Inflammatory macrophage (primary cell): ENCODE measurements at places on chromosomes 2 and 18.
A peak's percentile ranks its signal among the peaks of the same experiment; 100 is the strongest.

DNA sequence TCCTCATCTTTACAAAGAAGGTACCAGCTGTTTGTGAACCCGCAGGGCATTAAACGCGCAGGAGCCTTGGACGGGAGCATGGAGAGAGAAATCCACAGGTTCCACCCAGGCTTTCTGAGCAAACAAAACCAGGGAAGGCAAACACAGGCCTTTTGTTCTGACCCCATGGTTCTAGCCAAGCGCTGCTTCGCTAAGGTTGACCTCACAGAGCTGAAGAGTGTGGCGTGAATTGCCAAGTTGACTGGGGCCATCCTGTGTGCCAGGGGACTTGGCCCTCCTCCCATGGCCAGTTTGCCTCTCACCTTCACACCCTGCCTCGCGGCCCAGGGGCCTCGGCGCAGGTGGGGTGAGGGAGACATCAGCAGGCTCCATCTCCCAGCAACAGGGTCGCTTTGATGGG lies 74.1 kb downstream of the VAPA start:
- DNase-seq, result no peak

- DNase-seq, result no peak
These were observed 786.9 kb downstream of the EPHA4 start for GRCh38 chr2:220785178-220785577.

GRCh38 chr2:240269380-240269779 lies 128.9 kb upstream of the OTOS start:
- no peak for DNase-seq

DNA sequence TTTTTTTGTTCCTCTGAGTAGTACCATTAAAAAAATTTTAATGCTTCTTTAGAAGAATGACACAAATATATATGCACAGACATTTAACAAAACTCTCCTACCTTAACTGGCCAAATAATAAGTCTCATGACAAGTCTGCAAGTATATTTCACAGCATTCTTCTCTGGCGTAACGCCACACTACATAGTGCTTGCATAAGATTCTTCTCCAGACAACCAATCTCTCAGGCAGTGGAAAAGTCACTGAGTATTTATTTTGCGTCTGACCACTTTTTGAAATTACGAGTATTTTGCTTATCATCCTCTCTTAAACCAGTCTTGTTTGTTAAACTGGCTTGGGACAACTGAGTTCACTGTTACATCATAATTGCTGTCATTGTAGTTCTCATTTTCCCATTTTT lies 749.2 kb downstream of the ADCYAP1 start:
- DNase-seq, result peak; percentile 14

GRCh38 chr2:76075126-76075525 lies 364.4 kb upstream of the GCFC2 start:
- DNase-seq, result no peak

DNA sequence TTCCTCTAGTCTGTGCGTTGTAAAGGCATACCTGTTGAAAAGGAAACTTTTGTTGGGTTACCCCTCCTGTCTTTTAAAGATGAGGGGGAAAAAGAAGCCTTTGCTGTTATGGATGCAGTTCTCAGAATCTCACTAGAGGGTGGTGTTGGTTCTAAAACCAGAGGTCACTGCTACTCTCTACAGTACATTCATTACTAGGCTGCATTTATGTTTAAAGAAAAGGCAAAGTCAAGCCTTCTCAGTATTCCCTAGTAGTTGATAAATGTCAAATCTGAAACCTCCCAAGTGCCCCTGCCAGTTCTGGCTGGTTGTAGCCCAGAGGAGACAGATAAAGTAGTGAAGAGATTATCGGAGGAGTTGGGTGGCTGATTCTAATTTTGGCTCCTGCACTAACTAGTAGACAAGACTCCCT lies 1.4 kb upstream of the PLCL1 start:
- DNase-seq, result peak; percentile 70

- no peak for DNase-seq
These were observed 92.8 kb downstream of the AKAIN1 start for GRCh38 chr18:5104246-5104645.

- peak; percentile 70 for DNase-seq
These were observed 82.4 kb downstream of the RBMS1 start for GRCh38 chr2:160411167-160411566.

DNA sequence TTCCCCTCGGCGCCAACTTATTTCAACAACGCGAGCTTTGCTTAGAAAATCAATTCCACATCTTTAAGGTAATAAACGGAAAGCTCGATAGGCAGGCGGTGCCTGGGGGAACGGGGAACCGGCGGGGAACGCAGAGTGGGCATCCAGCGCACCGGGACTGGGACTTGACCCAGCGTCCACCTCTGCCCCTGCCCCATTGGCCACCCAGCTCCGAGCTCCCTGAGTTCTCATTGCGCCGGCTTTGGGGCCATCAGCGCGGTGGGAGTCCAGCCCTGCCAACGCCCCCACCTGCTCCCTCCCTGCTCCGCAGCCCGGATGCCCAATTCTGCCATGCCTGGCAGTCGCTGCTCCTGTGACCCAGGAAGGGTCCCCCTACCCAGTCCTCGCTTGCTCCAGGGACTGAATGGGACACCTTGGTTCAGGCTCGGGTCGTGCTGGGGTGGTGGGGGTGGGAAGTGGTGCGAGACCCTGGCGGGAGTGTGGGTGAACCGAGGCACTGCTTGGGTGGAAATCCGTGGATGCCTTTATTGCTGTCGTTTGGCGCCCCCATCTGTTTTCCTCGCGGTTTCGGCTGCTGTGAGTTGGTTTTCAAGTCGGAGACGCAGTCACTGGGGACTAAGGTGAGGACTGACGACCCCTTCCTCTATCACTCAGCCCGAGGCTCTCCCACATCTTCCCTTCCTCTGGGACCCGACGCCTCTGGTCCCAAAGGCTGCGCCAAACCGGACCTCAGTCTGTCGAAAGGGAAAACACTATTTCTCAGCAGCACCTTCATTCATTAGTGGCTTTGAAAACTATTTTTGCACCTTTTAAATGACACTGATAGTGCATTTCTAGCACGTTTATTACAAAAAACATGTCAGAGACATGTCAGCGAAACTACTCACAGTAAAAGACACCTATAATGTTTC lies 2.4 kb upstream of the EVX2 start:
- DNase-seq, result no peak

DNA sequence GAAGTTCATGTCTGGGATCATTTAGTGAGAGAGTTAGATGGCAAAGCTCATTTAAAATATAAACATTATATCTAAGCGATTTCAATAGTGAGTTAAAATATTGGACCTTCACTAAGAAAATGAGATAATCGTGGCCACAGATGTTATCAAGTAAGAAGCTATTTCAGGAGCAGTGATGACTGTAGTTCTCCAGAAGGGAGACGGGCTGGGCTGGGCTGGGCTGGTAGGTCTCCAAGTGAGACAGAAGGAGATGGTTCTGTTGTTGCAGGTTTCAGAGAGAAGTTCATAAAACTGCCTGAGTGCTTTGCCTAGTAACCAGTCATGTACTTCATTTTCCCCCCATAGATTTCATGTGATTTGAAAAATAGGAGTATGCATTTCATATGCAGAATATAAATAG lies 130.1 kb upstream of the DAPL1 start:
- no peak for DNase-seq

- DNase-seq, result no peak
These were observed 71.2 kb downstream of the FIGN start for GRCh38 chr2:163664610-163665009.

DNA sequence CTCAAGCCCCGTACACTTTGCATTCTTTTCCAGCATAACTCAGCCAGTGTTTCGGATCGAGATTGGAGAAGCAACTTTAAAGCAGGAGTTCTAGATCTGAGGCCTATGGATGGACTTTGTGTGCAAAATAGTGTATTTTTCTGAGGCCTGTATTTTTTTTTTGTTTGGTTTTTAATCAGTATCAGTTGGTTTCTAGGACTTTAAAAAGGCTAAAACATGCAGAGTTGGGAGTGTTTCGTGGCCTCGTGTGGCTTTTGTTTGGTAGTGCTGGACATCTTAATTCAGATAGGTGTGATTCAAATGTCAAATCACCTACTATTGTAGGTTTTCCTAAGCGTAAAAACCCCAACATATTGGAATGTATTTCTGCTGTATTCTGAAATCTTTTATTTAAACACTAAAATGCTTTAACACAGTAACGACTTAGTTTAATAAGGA lies 282 bp upstream of the PUS10 start:
- no peak for DNase-seq

GRCh38 chr2:175628243-175628642 lies 373.8 kb downstream of the LNPK start:
- no peak for DNase-seq

GRCh38 chr2:85318222-85319074 lies 9.3 kb downstream of the TGOLN2 start:
- peak; percentile 95 for DNase-seq

- DNase-seq, result no peak
These were observed 210.1 kb upstream of the RAB6C start for GRCh38 chr2:129769185-129769991.

GRCh38 chr2:228657807-228658402 lies 476.4 kb upstream of the SPHKAP start:
- DNase-seq, result no peak

DNA sequence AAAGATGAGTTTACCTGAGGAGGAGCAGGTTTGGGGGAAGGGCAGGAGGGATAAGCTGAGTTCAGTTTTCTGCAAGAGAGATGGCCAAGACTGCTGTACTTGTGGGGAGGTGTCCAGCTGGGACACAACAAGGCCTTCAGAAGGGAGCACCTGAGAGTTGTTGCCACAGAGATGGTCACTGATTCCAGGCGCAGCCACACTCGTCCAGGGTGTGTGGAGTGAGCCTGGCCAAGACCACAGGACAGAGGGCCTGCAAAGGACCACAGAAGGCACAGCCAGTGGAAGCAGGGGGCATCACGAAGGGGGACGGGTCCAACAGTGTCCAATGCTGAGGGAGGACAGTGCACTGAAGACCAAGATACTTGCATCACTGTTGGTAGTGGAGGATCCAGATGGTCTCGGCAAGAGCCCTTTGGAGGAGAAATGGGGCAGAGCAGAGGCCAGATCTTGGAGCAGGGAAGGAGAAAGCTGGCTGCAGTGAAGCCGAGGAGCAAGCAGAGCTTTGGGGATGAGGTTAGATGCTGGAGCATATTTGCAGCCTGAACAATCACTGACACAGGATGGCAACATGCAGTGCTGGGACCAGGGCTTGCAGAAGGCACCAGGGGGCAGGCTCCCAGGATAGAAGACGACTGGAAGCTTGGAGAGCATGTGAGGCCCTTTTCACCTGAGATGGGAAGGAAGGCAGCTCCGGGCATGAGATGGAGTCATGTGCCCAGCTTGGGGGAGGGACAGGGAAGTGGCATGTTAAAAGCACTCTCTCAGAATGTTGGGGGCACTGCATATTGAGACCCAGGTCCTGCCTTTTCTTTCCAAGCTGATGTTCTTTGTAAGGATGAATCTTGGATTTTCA lies 214.0 kb downstream of the CYP26B1 start:
- no peak for DNase-seq

- peak; percentile 47 for DNase-seq
These were observed at the start of gene SPDYA for GRCh38 chr2:28810384-28811285. SPDYA (plus strand) TSS chr2:28810834; CDS start chr2:28816015, 5,181 bp downstream.

DNA sequence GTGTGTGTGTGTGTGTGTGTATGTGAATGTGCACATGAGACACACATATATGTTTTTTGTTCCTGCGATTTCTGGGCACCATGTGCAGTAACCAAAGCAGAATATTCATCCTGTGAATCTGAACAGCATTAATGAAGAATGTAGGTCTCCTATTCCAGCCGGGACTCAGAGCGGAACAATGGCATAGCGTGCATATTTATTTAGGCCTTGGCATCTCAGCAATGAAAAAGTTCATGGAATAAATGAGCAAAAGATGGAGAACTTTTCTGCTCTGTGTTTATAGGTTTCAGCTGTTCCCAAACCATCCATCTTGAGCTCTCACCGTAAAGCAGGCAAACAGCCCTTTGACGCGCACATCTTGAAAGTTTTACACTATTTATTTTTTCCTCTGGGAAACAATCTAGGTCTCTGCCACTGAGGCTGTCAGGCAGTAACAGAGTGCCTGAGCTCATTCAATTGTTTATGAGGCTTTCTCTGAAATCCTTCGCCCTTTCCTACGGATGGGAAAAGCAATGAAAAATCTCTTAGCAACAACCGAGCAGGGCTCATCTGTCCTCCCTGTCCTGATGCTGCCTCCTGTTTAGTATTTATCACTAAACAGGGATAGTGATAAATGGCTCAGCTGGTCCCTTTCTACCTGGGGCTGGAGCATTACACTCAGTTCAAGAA lies 146.2 kb upstream of the MSH6 start:
- DNase-seq, result no peak

- no peak for DNase-seq
These were observed 272.7 kb downstream of the CD226 start for GRCh38 chr18:69674966-69675365.

DNA sequence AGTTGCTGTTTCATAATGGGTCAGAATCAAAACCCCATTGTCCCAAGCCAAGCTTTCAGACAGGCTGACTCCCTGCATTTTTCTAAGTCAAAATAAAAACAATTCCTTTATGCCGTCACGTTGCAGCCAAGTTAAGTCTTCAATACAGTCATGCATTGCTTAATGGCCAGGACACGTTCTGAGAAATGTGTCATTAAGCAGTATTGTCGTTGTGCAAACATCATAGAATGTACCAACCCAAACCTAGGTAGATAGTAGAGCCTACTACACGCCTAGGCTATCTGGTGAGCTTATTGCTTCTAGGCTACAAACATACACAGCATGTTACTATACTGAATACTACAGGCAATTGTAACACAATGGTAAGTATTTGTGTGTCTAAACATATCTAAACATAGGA lies 160.4 kb upstream of the FOSL2 start:
- DNase-seq, result no peak

DNA sequence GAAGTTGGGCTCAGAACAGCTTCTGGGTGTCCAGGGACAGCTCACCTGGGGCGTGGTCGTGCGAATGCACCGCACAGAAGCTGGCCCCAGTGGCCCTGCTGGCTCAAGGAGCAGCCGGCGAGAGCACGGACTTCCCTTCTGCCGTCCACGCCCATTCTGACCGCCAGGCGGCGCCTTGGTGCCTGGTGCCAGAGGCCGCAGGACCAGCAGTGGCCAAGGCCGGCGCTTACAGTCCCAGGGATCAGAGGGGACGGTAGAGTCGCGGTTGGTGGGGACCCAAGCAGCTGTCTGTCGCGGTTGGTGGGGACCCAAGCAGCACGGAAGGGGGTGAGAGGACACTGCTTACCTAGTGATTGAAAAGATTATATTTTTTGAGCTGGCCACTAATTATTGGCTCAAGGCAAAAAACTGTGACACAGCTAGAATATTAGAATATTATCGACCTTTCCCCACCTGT lies 25.7 kb downstream of the NPPC start:
- peak; percentile 75 for DNase-seq

- no peak for DNase-seq
These were observed 714.6 kb upstream of the LRATD1 start for GRCh38 chr2:13917958-13918357.

GRCh38 chr18:47263430-47264307 lies 12.2 kb upstream of the SKOR2 start:
- no peak for DNase-seq

DNA sequence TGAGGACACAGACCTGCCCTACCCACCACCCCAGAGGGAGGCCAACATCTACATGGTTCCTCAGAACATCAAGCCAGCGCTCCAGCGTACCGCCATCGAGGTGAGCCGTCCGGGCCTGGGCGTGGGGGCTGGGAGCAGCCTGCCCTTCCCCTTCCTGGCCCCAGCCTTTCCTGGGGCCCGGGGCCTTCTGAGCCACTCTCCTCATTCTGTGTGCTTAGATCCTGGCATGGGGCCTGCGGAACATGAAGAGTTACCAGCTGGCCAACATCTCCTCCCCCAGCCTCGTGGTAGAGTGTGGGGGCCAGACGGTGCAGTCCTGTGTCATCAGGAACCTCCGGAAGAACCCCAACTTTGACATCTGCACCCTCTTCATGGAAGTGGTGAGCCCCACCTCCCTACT lies 157.9 kb downstream of the DYSF start:
- DNase-seq, result no peak
